Effector CD4-positive, alpha-beta T cell (primary cell): ENCODE measurements at places on chromosomes 5 and 9.

DNA sequence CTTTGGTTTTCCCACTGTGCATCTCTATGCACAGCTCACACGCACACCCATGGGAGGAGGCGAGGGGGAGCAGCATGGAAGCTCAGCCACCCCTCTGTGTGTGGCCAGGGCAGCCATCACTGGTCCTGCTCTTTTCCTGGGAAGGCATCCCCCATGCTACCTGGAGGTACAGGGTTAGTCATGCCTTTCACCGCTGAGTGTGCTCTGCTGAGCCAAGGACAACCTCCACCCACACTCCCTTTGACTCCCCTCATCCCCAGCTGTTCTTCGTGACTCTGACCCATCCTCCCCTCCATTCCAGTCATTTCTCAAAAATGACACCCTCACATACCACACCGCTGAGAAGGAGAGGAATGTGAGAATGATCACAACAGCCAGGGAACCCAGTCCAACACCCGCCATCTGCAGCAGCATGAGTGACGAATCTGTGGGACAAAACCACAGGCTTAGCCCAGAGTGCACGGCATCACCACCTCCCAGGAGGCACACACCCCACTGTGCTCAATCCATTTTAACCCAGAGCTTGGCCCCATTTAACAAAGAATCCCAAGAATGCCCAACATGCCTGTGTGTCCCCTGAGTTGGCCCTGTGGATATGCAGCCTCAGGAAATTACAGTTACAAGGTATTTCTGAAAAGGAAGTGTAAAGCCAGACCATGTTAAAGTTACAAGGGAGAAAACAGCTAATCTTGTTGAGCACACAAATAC is 133.4 kb downstream of the SUSD1 start:
- DNase-seq, result no peak

GRCh38 chr5:157162919-157163510 is 3.0 kb downstream of the GARIN3 start:
- DNase-seq, result no peak

DNA sequence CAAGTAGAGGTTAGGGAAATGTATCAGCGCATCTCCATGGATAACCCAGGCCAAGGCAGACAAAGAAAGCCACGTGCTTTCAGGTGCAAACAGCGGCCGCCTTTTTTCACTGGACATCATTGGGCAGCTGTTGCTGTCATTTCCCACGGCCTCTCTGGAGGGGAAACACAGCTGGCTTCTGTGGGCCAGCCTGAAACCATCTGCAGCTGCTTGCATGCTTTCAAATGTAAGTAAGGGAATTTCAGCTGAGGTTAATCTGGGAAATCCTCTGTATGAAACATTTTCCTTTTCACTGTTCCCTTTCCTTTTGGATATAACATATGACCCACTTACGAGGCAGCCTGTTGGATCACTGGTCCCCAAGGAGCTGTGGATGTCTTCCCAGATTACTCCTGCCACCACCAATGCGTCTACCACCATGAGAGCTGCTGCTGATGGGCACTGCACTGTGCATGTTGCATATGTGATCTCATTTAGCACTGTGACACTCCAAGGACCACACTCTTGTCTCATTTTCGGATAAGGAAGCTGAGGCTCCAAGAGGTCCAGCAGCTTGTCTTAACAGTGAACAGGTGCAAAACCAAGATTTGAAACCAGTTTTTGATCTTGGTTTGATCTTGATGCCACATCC is 106.3 kb downstream of the C9orf152 start:
- DNase-seq, result no peak

DNA sequence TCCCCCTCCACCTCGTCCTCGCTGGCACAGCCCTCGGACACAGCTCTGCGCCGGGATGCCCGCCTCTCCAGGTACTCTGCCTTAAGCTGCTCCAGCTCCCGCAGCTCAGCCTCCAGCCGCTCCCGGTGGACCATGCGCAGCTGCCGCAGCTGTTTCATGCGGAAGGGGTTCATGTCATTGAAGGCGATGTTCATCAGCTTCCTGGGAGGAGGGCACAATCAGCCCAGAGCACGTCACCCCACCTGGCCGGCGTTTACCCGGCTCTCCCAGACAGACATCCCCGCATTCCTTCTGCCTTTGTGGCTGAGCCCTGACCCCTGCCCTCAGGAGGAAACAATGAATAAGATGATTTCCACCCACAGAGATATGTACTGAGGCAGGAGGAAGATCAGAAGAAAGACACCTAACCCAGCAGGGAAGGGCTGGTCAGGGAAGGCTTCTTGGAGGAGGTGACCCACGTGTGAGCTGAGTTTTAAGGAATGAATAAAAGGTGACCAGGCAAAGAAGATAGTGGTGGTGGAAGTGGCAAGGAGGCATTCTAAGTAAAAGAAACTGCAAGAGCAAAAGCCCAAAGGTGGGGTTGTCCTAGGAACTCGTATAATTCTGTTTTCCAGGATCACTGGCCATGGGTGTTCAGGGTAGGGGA is 7.1 kb upstream of the CORO2A start:
- DNase-seq, result no peak

GRCh38 chr9:113775749-113776148 is 100.4 kb upstream of the ZNF618 start:
- DNase-seq, result no peak

DNA sequence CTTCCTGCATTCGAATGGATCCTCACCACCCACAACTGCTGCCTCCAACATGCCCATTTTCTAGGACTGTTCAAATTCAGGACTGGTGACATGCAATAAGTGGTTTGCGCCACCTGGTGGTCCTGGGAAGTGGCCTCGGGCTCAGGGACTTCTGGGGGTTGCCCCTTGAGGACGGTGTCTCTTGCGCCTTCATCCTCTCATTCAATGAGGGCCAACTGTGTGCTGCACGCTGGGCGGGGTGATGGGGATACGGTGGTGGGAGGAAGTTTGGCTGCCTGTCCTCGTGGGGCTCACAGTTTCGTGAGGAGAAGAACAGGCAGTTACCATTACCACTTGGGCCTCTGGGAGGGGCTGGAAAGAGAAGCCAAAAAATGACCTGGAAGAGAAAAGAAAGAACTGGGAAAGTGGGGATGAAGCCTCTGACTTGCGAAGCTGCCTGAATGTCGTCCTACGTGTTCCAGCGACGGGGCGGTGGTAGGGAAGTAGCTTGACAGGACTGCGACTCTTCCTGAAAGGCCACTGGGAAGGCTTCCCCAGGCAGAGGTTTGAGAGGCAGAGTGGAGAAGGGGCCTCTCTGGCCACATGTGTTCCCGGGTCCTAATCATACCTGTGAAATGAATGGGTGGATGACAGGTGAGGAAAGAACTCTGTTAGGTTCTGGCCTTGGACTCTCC is 49.0 kb downstream of the PSD2 start:
- peak; percentile 59 for DNase-seq

GRCh38 chr5:135457424-135458071 is 5.4 kb upstream of the TIFAB start:
- peak; percentile 35 for DNase-seq

- no peak for DNase-seq
These were observed 1.9 kb upstream of the DCAF10 start for GRCh38 chr9:37798677-37799076.

- DNase-seq, result no peak
These were observed 710.4 kb upstream of the CTNND2 start for GRCh38 chr5:12614608-12615007.

GRCh38 chr9:131608493-131609037 is 63.2 kb downstream of the PRRT1B start:
- no peak for DNase-seq

- no peak for DNase-seq
These were observed 93.0 kb upstream of the COL5A1 start for GRCh38 chr9:134548618-134549017.

DNA sequence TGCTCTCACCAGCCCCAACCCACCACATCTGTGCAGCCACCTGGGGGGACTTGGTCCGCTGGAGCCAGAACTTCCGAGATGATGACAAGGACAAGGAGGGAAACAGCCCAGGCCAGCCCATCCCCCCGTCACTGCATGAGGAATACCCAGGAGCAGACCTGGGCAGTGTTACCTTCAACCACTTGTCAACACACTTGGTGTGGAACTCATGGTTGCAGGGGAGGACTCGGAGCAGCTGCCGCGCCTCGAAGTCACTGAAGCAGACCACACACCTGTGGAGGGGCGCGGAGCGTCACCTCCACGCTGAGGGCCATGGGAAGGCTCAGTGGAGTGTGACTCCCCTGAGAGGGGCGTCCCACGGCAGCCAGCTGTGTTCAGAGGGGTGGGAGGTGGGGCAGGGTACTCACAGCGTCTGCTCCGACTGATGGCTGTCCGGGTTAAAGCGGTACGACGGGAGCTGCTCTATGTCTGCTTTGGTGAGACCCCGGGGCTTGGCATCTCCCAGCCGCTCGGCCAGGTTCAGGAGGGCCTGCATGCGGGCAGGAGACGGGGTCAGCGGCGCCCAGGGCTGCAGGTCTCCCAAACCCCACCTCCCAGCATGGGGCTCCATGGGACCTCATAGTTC is 8.0 kb downstream of the RNF44 start:
- DNase-seq, result no peak

DNA sequence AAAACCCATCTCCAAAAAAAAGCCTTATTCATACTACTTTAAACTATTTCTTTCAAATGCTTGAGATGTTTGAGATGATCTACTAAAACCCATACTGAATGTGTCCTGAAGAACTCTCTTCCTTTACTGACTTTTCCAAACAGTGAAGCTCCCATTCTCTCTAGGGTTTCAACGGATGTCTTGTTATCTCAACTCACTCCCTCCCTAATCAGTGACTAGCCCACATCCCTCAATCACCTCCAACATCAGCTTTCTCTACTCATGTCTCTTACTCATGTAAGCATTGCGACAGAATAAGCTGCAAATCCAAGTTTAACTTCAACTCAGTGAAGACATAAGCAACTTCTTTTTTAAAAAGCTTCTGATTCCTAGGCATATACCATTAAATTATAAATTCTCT is 42.1 kb downstream of the WDR41 start:
- no peak for DNase-seq

- DNase-seq, result peak; percentile 9
These were observed 55.4 kb downstream of the HINT1 start for GRCh38 chr5:131109540-131110255.

DNA sequence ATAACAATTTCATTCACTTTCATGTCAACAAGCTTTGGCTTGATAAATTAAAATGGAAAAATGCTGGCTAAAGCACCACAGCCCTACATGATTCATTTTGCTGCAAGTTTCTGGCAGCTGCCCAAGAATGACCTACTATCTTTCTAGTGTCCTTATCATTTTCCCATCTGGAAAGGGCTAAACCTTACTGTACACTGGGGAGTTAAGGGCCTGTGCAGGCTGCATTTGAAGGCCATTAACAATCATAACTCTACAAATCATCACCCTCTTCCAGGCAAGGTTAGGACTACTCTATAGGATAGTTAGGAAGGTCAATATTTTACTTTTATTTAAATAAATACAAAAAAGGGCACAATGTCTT is 579.7 kb upstream of the ZNF608 start:
- no peak for DNase-seq
